ENCODE measurements at places on chromosomes 7 and 10.
A peak's percentile ranks its signal among the peaks of the same experiment; 100 is the strongest.

DNA sequence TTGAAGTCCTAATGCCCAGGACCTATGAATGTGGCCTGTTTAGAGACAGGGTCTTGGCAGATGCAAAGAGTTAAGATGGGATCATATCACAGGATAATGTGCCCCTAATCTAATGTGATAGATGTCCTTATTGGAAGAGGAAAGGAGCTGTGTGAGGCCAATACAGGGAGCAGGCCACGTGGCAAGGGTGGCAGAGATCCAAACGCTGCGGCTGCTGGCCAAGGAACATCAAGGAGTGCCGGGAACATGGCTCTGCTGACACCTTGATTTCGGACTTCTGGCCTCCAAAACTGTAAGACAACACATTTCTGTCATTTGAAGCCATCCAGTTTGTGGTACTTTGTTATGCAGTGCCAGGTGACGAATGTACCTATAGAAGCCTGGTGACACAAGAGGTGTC, 37.7 kb upstream of the EZH2 start:
- no peak for DNase-seq

DNA sequence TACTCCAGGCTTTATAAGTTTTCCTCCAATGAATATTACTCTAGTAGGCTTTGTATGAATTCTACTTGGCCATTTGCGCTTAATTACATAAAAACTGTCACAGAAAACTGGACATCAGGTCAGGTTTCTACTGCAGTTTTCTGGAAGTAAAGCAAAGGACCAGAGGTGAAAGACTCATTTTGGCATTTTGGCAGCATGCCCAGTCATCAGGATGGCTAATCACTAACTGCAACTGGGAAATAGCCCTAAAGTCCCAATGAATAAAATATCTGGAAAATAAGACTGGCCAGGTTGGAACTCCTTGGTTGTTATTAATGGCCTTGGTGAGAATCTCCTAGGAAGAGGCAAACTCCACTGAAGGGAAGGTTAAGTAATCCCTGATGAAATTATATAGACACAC, 75.5 kb downstream of the COPG2 start:
- no peak for DNase-seq

- peak; percentile 43 for DNase-seq
Observed at GRCh38 chr10:110192552-110192951, 14.9 kb upstream of the MXI1 start.

DNA sequence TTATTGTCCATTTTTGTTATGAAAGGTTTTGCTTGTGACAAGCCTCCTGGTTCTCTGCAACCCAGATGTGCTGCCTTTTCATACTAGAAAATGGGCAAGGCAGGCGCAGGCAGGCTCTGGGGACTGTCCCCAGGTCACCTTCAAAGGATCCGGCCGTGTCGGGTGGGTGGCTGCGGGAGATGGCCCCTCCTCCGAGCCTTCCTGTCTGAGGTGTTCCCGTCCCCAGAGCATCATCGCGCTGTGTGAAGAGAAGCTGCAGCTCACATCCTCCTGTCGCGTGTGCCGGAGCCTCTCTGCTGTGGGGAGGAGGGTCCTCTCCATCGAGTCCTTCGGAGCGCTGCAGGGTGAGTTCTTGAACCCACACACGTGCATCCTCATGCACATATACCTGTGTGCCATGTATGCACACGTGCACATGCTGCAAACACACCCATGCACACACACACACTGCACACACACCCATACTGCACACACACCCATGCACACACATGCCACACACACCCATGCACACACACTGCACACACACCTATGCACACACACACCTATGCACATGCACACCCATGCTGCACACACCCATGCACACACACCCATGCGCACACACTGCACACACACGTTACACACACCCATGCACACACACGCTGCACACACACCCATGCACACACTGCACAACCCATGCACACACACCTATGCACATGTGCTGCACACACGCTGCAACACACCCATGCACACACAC, 23.8 kb downstream of the KNDC1 start:
- DNase-seq, result no peak

- peak; percentile 67 for DNase-seq
Observed at GRCh38 chr10:132942101-132943057, at the start of gene CFAP46. Gene CFAP46, minus strand, starts transcription at chr10:132942570. Its CDS starts 86 bp downstream, at chr10:132942484.

Data from activated CD4-positive, alpha-beta T cell treated with anti-CD3 and anti-CD28 coated beads for 36 hours (primary cell).